ENCODE measurements at places on chromosomes 1 and 21.

DNA sequence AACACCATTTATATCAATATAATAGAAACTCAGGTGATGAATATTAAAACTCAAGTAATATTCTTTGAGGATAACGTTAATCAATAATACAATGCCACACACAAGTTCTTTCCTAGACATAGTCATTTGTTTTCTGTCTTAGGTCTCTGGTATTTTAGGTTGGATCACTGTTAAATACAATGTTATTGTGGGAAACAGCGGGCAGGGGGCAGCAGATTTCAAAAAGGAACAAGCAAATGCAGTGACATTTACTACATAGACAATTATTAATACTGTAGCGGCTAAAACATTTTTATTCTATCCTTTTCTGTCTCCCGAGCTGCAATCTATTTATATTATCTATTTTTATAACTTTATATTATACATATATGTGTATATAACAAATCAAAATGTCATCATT is 186.4 kb upstream of the ZNHIT6 start:
- peak; percentile 16 for DNase-seq

DNA sequence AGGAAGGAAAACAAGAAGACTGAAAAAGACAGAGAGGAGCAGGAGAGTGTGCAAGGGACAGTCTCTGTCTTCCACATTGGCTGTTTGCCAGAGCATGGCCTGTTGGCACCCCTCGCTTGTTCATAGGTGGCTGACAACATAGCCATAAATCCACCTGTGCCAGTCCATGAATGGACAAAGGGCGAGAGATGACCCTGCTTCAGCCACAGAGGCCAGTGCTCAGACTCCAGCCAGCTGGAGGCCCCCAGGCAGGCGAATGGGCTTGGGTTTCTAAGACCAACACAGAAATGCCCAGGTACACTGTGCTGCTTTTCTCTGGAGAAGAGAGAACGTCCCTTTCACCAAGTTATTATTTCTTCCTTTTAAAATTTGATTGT is 60.6 kb downstream of the RIPK4 start:
- DNase-seq, result no peak

DNA sequence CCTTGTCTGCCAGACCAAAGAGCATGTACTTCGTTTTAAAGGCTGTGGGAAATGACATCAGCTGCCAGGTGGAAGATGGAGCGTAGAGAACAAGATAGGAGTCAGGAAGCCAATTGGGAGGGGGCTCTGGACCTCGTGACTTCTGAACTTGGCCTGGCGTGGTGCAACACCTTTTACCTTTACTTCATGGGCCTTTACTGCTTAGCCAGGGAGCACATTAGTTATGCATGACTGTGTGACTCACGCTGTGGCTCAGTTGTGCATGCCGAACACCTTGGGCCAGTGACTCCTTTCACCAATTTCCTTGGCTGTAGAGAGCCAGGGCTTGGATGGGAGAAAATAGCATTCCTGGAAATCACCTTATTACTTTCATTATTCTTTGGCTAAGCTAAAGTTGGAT is 7.2 kb downstream of the XCL1 start:
- DNase-seq, result no peak

DNA sequence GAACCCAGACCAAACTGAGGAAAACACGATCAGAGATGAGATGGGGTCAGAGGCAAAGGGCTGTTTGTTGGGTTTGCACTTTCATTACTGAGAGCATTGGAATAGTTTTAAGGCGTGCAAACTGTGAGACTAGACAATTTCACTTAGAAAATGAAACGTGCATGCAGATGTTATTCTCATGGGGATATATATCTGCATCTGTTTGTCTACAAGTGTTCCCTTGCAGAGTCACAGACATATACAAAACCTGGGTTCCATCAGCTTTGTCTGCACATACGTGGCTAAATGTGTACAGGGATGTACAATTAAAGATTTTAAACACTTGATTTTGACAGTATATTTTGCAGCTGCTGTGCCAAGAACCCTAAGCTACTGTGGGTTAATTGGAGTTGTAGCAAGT is 355.4 kb downstream of the KIF26B start:
- no peak for DNase-seq

- peak; percentile 10 for DNase-seq
These were observed 46.9 kb downstream of the ARHGEF10L start for GRCh38 chr1:17586172-17586964.

- no peak for DNase-seq
These were observed 118.0 kb downstream of the CAPN8 start for GRCh38 chr1:223547316-223548114.

DNA sequence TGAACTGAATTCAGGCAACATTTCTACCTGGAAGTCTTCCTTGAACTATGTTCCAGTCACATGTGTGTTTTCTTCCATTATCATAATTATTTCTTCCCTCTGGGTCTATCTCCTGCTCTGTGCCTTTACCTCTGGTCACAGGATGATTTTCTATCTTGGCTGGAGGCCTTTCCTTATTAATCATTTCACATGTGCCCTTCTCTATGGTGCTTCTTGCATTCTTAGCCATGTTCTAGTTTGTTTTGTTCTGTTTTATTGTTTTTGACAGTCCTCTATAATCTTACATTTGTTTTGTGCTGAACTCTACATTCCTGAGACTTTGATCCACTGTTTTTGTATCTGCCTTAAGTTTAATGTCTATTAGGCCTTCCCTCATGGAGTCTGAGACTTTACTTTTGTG is 51.0 kb downstream of the SGIP1 start:
- DNase-seq, result no peak

GRCh38 chr1:215607412-215607811 is 40.3 kb downstream of the KCTD3 start:
- DNase-seq, result no peak

GRCh38 chr1:231774719-231775335 is 148.2 kb downstream of the DISC1 start:
- no peak for DNase-seq

- DNase-seq, result no peak
These were observed 13.4 kb downstream of the PLEKHO1 start for GRCh38 chr1:150162862-150163706.

DNA sequence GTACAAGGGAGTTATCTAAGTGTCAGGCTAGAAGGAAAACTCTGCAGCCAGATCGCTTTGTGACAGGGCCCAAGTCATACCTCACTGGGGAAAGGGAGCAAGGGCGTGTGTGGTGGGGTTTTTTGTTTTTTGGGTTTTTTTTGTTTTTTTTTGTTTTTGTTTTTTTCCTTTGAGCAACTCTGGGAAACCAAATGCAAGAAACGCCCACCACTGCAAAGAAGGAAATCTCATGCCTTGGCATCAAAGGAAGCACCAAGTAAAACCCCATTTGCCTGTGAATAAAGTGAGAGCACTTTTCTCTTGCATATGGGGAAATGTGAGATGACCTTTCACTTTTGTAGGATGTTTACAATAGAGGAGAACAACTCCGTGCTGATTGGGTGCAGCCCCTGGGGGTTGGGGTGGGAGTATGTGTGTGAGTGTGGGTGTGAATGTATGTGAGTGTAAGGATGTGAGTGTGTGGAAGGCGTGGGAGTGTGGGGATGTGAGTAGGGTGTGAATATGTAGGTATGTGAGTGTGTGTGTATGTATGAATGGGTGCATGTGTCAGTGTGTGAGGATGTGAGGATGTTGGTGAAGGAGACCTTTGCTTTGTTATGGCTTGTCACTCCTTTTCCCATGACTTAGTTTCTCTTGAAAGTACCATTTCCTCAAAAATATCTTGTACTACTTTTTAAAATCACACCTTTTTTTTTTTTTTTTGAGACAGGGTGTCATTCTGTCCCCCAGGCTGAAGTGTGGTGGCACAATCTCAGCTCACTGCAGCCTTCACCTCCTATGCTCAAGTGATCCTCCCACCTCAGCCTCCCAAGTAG is 34.6 kb downstream of the IL12RB2 start:
- DNase-seq, result no peak

DNA sequence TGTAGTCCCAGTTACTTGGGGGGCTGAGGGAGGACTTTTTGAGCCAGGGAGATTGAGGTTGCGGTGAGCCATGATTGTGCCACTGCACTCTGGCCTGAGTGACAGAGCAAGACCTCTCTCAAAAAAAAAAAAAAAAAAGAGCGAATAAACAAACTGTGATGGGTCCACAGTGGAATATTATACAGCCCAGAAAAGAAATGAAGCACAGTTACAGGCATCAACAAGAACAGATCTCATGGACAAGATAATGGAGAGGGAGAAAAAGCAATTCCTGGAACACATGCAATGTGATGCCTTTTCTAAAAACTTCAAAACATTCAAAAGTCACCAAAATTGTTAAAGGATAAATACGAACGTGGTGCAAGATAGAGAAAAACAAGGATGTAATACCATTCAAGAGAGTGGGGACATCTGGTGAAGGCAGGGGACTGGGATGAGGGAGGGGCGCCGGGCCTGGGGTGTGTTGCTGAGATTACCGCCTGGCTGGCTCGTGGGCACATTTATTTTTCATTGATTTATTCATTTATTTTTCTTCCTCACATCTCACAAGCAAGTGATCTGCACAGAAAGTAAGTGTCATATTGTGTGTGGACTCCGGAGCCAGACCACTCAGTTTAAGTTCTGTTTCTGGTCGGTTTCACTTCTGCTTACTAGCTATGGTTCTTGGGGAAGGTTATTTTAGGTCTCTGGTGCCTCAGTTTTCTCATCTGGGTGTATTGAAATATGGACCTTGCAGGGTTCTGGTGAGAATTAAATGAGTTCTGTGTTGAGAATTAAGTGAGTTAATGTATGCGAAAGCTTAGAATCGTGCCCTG is 30.1 kb downstream of the ABCG1 start:
- DNase-seq, result no peak

GRCh38 chr1:244653439-244654107 is 647 bp downstream of the DESI2 start:
- DNase-seq, result no peak

GRCh38 chr1:34695580-34695979 is 59.3 kb upstream of the GJB5 start:
- DNase-seq, result no peak

GRCh38 chr1:199982606-199983005 is 44.9 kb upstream of the NR5A2 start:
- no peak for DNase-seq

DNA sequence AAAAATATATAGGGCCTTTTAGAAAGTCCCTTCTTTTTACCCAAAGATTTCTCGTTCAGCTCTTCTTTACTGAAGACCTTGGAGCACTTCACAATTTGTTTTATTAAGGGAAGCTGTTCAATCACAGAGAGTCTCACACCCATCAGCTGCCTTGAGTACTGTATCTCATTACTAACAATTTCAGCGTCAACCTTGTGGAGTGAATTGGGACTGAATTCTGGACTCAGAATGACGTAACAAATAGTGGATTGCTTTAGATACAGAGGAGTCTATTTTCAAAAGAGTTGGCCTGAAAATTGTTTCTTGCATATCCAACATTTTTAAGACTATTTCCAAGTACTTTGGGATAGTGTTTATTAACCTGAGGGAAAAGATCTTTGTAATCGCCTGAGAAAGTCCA is 7.9 kb downstream of the MAP10 start:
- DNase-seq, result no peak

DNA sequence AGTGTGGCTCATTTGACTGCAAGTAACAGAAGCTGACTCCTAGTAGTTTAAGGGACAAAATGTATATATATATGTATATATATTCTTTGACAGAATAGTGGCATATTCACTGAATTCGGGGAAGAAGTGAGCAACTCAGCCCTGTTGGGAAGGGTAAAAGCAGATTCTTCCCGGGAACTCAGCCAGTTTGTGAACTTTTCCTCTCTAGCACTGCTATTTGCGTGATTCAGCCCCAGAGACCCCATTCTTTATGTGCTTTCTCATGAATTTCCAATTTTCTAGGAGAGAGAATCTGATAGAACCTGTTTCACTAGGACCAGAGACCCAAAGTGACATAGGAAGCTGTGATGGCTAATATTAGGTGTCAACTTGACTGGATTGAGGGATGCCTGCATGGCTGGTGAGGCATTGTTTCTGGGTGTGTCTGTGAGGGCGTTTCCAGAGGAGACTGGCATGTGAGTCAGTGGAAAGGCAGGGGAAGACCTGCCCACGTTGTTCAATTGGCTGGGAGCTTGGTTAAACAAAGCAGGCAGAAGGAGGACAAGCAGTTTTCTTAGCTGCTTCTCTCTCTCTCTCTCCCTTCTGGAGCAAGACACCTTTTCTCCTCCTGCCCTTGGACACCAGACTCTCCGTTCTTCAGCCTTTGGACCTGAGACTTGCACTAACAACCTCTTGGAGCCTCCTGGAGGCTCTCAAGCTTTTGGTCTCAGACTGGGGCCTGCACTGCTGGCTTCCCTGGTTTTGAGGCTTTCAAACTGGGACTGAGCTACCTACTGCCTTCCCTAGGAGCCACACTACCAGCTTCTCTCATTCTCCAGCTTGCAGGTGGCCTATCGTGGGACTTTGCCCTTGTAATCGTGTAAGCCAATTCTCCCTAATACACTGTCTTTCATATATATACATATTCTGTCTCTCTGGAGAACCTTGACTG is 93.4 kb upstream of the KCNK1 start:
- no peak for DNase-seq
